Stimulated activated naive CD4-positive, alpha-beta T cell treated with Interleukin-2 at 50 U/mL for 16 hours (primary cell): ENCODE measurements at places on chromosomes 4 and X.

GRCh38 chrX:47172549-47172948 is 21.1 kb upstream of the UBA1 start:
- no peak for DNase-seq

GRCh38 chr4:2296631-2297601 is 35.0 kb upstream of the MXD4 start:
- no peak for DNase-seq

GRCh38 chr4:118772767-118773428 is 63.0 kb downstream of the SEC24D start:
- no peak for DNase-seq

GRCh38 chr4:44725726-44726037 is 674 bp downstream of the GNPDA2 start:
- no peak for DNase-seq

DNA sequence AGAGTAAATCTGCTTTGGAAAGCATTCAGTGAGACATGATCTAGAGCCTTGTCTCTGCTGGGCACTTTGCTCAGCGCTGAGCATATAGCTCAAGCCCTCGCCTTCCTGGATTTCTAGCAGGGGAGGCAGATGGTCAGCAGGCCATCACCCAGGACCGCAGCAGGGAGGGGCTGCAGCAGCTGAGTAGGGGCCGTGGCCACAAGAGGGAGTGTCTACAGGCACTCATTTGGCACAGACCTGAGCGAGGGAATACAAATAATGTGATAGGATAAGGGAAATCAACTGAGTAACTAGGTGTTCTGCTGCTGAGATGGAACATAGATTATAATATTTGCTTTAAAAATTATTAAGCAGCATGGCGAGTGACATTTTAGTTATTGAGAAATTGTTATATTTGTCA is 30.2 kb downstream of the OFD1 start:
- DNase-seq: no peak

- DNase-seq: no peak
Measured at GRCh38 chr4:152817331-152817730, 37.6 kb downstream of the ARFIP1 start.

GRCh38 chr4:133247861-133248260 is 98.8 kb downstream of the PCDH10 start:
- DNase-seq: no peak

DNA sequence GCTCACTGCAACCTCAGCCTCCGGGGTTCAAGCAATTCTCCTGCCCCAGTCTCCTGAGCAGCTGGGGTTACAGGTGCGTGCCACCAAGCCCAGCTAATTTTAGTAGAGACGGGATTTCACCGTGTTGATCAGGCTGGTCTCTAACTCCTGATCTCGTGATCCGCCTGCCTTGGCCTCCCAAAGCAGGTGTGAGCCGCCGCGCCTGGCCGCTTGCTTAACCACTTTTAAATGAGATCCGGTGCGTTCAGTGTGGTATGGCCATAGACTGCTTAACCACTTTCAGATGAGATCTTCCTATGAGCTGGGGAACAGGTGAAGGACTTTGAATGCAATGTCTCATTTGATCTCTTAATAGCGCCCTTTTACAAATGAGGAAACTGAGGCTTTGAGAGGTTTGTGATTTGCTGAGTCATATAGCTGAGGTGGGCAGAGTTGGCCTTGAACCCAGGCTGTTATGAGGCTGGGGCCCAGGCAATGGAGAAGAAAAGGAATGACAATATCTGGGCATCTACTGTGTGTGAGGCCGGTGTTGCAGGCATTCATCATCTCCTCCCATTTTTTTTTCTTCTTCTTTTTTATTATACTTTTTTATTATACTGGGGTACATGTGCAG is 41.9 kb upstream of the NSG1 start:
- no peak for DNase-seq

DNA sequence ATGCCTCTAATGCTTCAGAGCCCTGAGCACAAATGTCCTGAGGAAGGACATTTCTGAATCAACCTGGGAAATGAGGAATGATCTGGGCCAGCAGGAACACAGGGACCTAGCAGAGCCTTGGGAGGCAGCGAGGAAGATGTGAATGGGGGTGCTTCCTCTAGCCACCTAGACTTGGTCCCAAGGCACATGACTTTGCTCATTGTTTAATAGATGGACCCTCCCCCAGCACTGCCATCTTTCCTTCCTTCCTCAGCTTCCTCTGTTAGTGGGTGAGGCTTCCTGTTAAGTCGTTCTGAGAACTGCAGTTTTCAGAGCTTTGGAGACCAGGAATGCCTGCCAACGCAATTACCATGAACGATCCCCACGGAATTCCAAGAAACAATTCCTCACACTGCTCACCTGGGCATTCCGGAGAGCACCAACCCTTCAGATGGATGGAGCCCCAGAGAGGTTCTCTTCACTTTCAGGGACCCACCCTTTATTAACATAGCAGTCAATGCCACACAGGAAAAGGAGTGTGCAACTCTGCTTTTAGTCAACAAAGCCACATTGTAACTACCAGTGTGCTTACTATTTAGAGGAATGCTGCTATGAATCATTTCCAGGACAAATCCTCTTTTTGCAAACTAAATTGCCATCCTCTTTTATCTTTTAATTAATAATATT is 48.5 kb upstream of the STIM2 start:
- DNase-seq: no peak

- DNase-seq: no peak
Measured at GRCh38 chr4:131427000-131427399, 1722.1 kb upstream of the PCDH10 start.

DNA sequence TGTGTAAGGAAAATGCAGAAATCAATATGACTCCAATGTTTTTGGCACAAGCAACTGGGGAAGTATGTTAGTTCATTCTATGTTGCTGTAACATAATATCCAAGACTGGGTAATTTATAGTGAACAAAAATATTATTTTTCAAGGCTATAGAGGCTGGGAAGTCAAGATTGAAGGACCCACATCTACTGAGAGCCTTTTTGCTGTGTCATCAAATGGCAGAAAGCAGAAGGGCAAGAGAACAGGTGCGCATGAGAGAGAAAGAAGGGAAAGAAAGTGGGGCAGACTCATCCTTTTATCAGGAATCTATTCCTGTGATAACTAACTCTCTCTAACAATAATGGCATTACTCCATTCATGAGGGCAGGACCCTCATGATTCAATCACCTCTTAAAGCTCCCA is 237.2 kb downstream of the FAT4 start:
- no peak for DNase-seq

DNA sequence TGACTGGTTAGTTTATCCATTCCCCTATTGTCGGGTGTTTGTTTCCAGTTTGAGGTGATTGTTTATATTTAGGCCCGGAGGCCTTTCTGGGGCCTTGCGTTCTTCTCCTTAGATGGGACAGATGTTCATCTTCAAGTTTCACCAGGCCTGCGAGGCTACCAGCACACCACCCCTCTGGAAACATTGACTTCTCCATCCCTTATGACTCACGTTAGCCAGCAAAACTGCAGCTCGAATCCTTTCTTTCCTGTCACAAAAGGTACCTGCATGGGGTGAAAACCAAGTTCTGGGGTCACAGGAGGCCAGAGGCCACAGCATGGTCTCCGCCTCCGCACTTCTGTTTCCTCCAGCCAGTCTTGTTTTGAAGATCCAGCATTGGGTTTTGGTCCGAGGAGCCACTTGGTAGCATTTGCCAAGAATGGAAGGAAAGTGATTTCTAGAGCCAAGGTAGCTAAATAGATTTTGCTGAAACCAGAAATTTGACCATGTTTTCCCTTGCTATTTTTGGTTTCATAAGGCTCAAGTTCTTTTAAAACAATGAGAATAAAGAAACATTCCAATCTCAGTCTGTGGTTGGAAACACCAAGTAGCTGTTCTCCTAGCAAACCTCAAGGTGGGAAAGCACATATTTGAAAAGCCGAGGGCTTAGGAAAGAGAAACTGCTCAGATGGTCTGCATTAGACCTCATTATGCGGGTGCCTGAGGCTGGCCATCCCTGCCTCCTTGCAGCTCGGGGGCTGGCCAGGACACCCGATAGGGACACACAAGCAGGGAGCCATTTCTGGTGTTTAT is 5.6 kb downstream of the NYX start:
- DNase-seq: no peak

DNA sequence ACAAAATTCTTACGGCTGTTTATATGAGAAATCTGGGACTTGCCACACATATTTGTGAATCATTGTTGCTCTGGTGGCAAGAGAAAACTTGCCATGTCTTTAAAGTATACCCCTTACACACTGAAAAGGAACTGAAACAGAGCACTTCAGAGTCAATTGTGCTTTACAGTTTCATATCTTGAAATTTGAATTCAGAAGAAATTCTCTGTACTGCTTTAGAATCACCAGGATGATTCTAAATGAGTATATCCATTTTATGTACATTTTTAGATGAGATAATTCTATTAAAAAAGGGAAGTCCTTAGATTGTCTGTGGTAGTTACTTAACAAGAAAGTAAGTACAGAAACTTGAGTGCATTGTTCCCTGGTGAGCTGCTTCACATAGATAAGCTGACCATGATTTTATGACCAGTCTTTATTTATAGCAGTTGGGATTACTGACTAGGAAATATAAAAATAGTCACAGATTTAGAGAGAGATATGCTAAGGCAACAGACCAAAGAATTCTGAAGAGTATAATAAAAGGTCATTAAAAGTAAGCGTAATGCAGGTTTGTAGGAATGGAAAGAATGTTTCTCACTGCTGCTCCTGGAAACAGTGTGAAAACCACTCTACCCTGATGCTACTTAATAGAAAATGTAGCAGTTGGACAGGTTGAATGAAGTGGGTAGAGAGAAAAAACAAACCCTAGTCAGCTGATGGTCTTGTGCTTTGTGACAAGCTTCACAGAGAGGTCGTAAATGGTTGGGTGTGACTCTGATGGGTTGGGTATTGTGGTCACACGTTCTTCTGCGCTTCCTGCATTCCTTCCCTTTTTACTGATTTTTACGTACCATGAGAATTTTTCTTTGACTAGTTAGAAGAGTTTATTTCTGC is 41.0 kb downstream of the FNIP2 start:
- no peak for DNase-seq

GRCh38 chr4:39823191-39823590 is 125.3 kb downstream of the UBE2K start:
- DNase-seq: no peak

DNA sequence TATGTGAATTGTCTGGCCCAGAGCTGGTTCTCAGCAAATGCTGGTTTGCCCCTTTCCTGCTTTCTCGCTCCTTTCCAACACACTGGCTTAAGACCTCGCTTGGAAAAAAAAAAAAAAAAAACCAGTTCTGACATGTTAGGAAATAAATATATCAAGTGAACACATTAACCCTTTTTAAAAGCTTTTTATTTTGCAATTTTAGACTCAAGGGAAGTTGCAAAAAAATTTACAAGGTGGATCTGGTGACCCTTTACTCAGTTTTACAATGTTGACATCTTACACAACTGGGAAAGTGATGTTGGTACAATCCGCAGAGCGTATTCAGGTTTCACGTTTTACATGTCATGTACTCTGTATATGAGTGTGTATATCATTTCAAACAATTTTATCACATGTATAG is 100.1 kb downstream of the RTL5 start:
- no peak for DNase-seq

GRCh38 chrX:41322821-41323603 is 10.9 kb upstream of the DDX3X start:
- no peak for DNase-seq

- DNase-seq: no peak
Measured at GRCh38 chr4:161132715-161133425, 1030.9 kb downstream of the FSTL5 start.

- no peak for DNase-seq
Measured at GRCh38 chr4:67054896-67055295, 490.4 kb downstream of the CENPC start.

GRCh38 chr4:188175288-188175687 is 36.0 kb downstream of the TRIML1 start:
- no peak for DNase-seq

DNA sequence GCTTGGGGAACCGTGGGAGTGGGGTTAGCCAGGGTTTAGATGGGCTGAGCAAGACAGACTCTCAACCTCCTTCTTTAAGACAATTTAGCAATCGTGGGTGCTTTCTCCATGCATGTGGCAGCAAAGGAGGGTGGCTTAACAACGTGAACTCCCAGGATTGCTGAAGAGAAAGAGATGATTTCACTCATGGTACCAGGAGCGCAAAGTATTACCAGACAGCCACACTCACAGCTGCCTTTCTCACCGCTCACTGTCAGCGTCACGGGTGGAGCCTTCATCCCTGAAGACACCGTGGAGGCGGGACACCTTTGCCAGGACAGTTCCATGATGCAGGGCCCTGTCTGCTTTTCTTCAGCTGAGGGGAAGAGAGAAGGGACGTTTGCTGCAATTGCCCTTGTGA is 212.5 kb upstream of the PSAPL1 start:
- DNase-seq: no peak

- DNase-seq: no peak
Measured at GRCh38 chrX:55524487-55524886, 34.8 kb upstream of the USP51 start.

DNA sequence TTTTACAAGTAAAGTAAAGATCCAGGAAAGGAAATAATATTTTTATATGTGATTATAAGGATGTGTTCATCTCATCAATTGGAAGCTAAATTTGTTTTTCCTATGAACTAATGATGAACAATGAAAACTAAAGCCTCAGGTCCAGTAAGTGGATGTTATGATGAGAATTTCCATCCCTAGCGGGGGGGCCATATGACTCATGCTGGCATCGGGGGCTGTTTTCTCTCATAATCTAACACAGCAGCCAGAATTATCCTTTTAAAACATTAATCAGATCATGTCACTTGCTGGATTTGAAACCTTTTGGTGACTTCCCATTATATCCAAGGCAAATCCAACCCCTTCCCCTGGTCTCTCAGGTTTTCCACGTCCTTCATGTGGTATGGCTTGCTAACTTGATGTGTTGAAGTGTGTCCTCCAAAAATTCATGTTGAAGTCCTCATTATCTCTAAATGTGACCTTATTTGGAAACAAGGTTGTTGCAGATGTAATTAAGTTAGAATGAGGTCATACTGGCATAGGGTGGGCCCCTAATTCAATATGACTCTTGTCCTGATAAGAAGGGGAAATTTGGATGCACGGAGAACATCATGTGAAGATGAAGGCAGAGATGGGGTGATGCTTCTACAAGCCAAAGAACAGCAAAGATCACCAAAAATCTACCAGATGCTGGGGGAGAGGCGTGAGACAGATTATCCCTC is 96.8 kb downstream of the AKAP4 start:
- no peak for DNase-seq

- no peak for DNase-seq
Measured at GRCh38 chr4:18923496-18924161, 902.1 kb upstream of the LCORL start.

DNA sequence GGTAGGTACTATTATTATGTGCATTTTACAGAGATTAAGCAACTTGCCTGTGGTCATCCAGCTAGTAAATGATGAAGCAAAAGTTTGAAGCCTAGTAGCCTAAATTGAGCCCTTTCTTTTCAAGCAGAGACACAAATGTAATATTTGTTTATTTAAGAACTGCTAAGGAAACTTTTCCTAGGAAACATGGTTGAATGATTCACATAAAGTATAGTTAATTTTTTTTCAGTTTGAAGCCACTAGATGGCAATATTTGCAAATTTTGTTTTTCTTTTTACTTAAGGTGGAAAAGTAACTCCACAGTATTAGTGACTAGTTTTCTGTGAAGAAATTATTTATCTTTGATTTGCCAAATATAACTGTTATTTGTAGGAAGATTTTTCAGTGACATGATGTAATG is 52.8 kb upstream of the ANKRD17 start:
- no peak for DNase-seq

GRCh38 chr4:112895811-112896608 is 153.4 kb upstream of the ANK2 start:
- DNase-seq: no peak
